ENCODE measurements at places on chromosomes 7 and 10. TPM values are rescaled to one million over a fixed set of nuclear protein-coding genes. Genes with fewer than 3 reads are reported as not detected.

NOD1 gene
- 4.3 TPM for total RNA-seq

SAP25 gene
- total RNA-seq, result 7.7 TPM

MYL10 gene
- total RNA-seq, result not detected

PPP1R17 gene
- total RNA-seq, result 0.14 TPM

GRID2IP gene
- total RNA-seq, result 0.28 TPM

NRG3 gene
- not detected for total RNA-seq

ASAH2 gene
- 1.4 TPM for total RNA-seq

CPN1 gene
- total RNA-seq, result not detected

SPDYE9 gene
- total RNA-seq, result not detected

DIP2C gene
- total RNA-seq, result 2.2 TPM

LIPJ gene
- 0.42 TPM for total RNA-seq

GIMAP5 gene
- 39.3 TPM for total RNA-seq

TMEM26 gene
- 3.4 TPM for total RNA-seq

NKX2-3 gene
- 0.05 TPM for total RNA-seq

VCL gene
- 12.0 TPM for total RNA-seq

TNS3 gene
- total RNA-seq, result 5.9 TPM

TACC2 gene
- 4.6 TPM for total RNA-seq

MRM2 gene
- total RNA-seq, result 28.2 TPM

GRM8 gene
- total RNA-seq, result 0.38 TPM

EMX2 gene
- 0.09 TPM for total RNA-seq

ZNF212 gene
- 5.9 TPM for total RNA-seq

RTKN2 gene
- total RNA-seq, result 5.0 TPM

ZNF485 gene
- total RNA-seq, result 3.5 TPM

STOX1 gene
- total RNA-seq, result 10.3 TPM

EBF3 gene
- 1.5 TPM for total RNA-seq

MCU gene
- total RNA-seq, result 14.7 TPM

CD36 gene
- total RNA-seq, result 42.8 TPM

FOXI2 gene
- total RNA-seq, result 0.05 TPM

LRRD1 gene
- total RNA-seq, result 0.05 TPM

HOXA13 gene
- not detected for total RNA-seq

ZNF12 gene
- 24.7 TPM for total RNA-seq

FGF8 gene
- 0.14 TPM for total RNA-seq

PNLIPRP3 gene
- not detected for total RNA-seq

INHBA gene
- total RNA-seq, result 0.14 TPM

GHRHR gene
- 0.42 TPM for total RNA-seq

APBB1IP gene
- total RNA-seq, result 46.2 TPM

CPEB3 gene
- 0.76 TPM for total RNA-seq

SPDYE16 gene
- total RNA-seq, result 0.14 TPM

ICA1 gene
- total RNA-seq, result 6.3 TPM

Measured in thymus (tissue), 14 donors.